ENCODE measurements at places on chromosomes 2 and 18.

DNA sequence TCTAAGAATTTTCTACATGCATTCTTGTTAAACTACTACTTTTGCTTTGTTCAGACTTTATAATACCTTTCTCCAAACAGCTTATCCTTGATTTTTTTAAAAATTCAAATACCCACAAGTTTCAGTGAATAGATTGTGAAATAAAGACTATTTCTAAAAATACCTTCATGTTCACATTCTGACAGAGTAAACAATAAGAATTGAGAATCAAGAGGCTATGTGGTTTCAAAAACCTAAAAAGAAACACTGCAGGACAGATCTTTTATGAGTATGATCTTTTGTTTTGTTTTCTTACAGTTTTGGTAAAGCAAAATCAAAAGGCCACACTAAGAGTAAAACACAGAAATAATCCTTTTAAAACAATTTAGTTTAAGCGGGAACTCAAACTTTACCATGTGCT is 21.2 kb downstream of the ALS2 start:
- DNase-seq: no peak

DNA sequence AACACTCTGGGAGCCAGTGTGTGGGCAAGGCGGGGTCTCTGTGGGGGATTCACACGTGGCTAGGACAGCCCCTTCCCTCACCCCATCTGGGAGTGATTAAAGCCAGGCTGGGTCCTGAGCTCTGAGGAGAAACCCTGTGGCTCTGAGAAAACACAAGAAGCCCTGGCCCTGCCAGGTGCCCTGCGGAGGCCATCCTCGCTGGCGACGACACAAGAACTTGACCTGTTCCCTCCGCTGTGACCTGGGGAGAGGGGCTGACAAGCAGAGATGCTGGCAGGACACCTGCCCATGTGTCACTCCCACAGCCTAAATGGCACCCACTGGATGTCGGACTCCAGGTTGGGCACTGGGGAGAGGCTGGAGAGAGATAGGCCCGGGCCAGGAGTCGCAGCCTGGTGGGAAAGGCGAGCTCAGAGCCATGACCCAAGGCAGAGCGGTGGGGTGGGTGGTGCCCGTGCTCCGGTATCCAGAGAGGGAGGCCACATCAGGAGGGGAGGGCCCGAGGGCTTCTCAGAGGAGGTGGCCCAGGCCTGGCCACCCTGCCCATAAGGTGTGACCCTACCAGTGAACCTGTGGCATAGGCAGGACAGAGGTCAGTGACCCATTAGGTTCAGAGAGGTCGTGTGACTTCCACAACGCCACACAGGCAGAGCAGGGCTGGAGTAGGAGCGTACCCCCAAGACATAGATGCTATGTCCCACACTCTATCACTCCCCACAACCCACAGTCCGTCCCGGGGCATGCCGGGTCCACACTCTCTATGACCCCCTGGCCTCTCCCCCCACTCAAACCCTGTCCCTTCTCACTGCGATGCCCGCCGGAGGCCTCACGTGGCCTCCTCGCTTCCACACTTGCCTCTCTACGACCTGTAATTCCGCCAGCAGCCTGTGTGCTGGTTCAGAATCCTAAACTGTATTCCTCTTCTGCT is 59.4 kb upstream of the HPCAL1 start:
- no peak for DNase-seq

DNA sequence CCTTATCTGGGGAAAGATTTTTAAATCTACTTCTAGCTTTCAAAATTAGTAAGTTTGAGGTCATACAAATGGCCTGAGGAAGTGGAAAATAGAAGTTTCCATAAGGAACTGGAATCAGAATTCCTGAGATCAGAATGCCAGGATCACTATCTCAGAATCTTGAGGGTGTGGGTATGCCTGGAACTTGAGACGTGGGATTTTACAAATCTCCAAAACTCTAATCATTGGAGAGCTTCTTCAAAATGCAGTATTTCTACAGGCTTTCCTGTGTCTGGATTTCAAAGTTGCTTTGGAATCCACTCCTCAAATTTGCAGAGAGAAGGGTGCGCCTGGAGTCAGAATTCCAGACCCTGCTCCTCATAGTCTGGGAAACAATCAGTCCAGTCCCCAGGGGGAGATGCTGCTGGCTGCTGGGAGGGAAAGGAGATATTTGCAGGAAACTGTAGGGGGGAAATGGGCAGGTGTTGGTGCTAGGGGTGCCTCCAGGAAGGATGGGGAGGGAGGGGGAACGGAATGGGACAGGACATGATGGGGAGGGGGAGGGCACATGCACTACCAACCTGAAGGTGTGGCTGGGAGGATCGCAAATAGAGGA is 31.0 kb upstream of the CATIP start:
- no peak for DNase-seq

GRCh38 chr2:86411396-86411795 is 29.8 kb upstream of the KDM3A start:
- DNase-seq: no peak

DNA sequence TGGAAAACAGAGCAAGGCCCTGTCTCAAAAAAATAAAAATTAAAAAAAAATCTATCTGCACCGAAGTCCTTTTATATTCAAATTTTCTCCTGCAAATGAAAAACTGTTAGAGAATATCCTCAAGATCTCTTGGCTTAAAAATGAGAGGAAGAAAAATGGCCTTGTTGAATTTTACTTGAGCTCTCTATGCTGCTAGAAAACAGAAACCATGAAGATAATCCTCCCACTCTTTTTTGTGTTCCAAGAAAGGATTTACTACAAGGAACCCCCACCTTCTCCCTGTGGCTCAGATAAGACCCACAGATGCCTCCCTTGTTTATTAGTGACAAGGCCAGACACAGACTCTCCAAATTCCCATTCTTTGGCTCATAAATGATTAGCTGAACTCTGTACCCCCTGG is 71.0 kb downstream of the SGPP2 start:
- no peak for DNase-seq

- DNase-seq: no peak
Measured at GRCh38 chr2:175126661-175127060, 41.3 kb downstream of the ATF2 start.

- no peak for DNase-seq
Measured at GRCh38 chr2:177398791-177399190, 6.2 kb downstream of the AGPS start.

GRCh38 chr2:191019376-191019775 is 5.4 kb upstream of the STAT1 start:
- no peak for DNase-seq

DNA sequence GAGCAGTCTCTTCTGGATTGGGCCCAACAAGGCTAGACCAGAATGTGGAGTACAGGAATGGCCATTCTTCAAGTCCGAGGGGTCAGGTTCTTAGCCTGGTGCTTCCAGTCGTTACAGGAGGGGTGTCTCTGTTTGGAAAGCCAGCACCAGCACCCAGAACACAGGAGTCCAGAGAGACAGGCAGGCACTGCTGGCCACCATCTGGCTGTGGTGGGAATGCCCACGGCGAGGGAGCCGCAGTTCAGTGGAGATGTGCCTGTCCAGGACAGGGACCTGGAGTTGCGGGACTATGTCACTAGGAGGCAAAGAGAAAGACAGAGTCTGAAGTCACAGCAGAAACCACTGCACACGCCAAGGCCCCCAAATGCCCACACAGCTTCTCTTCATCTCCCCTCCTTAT is 59.1 kb downstream of the TRABD2A start:
- DNase-seq: no peak

DNA sequence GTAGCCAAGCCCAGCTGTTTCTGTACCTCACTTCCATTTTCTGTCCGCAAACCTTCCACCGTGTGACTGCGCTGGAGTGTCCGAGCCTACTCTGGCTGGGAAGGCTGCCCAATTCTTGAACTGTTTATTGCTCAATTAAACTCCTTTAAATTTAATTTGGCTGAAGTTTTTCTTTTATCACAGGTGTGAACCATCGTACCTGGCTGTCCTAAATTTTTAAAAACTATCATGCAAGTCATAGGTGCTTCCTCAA is 6.2 kb upstream of the RNU2-63P start:
- no peak for DNase-seq

- no peak for DNase-seq
Measured at GRCh38 chr2:149098701-149099100, 60.2 kb downstream of the LYPD6B start.

DNA sequence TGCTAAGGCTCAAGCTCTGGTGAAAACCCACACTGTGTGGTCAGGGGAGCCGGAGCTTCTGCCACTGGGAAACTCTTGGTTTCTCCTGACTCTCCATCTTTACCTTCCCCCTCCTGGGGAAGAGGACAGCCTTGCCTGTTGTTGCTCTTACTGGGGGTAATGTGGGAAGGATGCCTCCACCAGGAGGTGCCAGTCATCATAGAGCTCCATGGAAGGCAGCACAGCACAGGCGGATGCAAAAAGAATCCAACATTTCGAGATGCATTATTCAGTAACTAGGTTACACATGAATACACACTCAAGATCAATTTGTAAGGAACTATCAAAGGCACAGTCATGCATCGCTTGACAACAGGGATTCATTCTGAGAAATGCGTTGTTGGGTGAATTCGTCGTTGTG is 322.6 kb downstream of the AFF3 start:
- DNase-seq: peak; percentile 82

GRCh38 chr18:35444636-35445035 is 53.1 kb downstream of the INO80C start:
- DNase-seq: no peak

- no peak for DNase-seq
Measured at GRCh38 chr2:232842689-232843088, 27.4 kb upstream of the SNORC start.

DNA sequence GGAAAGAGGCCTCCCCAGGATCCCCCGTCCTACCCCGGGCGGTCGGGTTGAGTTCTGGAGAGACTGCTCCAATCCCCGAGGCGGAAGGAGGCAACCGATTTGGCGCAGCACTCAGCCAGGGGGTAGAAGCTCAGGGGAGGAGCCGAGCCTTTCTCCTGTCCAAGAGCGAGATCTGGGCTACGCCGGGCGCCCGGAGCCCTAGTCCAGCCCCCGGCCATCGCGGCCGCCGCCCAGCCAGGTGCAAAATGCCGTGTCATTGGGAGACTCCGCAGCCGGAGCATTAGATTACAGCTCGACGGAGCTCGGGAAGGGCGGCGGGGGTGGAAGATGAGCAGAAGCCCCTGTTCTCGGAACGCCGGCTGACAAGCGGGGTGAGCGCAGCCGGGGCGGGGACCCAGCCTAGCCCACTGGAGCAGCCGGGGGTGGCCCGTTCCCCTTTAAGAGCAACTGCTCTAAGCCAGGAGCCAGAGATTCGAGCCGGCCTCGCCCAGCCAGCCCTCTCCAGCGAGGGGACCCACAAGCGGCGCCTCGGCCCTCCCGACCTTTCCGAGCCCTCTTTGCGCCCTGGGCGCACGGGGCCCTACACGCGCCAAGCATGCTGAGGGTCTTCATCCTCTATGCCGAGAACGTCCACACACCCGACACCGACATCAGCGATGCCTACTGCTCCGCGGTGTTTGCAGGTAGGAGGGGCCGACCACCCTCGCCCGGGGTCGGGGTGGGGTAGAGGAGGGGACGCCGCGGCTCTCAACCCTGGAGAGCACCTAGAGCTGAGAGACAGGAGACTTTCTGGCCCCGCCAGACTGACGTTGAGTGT is at the start of gene DYSF:
Gene DYSF (plus strand): TSS at position 158 of the 817 bp plus-strand sequence.
- no peak for DNase-seq

GRCh38 chr2:127104881-127105655 is 1.9 kb downstream of the BIN1 start:
- no peak for DNase-seq

- no peak for DNase-seq
Measured at GRCh38 chr2:143734507-143734906, 605.3 kb downstream of the ARHGAP15 start.

- peak; percentile 72 for DNase-seq
Measured at GRCh38 chr2:229133155-229133772, 137.8 kb downstream of the PID1 start.

GRCh38 chr2:34719206-34719605 is 1120.1 kb upstream of the FAM98A start:
- DNase-seq: no peak

DNA sequence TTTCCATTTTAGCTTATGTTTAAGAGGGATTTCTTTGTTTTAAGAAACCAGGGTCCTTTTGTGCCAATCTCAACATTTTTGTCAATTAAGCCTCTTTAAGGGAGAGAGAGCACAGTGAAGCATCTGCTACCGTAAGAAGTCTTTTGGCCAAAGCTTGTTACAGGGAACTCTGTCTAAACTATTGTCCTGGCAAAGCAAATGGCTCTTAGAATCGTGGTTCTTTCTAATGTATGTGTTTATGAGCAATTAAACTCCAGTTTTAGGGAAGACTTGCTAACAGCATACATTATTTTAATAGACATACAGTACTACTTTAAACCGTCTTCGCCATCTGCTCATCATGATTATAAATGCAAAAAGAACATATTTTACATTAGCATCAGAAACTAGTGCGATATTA is 202.1 kb downstream of the CDCA7 start:
- no peak for DNase-seq

DNA sequence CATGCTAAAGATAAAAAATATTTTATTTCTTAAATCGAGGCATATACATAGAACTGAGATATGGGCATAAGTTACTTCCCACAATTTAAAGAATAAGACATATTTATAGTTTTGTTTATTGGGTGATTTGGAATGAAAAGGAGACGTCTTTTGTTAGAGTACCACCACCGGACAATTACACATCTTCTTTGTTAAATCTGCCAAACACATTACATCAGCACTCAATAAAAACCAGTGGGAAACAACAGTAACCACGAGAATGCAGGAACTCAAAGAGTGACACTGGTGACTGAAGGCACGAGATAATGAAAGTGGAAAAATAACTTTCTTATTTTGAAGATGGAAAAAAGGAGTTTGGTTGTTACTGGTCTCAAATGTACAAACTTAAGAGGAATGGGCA is 92.6 kb upstream of the TFCP2L1 start:
- DNase-seq: no peak

DNA sequence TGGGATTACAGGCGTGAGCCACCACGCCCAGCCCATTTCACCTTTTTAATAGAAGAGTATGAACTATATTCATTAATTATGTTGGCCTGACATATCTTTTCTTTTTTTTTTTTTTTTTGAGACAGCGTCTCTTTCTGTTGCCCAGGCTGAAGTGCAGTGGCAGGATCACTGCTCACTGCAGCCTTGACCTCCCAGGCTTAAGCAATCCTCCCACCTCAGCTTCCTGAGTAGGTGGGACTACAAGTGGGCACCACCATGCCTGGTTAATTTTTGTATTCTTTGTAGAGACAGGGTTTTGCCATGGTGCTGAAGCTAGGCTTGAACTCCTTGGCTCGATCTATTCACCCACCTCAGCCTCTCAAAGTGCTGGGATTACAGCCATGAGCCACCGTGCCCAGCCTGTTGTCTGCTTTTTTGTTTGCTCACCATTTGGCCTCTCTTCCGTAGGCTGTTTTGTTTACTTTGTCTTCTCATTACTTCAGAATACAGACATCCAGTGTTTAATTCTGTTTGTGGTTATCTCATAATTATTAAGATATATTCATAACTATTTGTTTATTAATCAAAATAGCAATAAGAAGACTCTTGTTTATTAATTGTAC is 16.3 kb upstream of the CDH2 start:
- no peak for DNase-seq

GRCh38 chr2:101883860-101884259 is 107.9 kb upstream of the IL1R2 start:
- DNase-seq: no peak

- DNase-seq: no peak
Measured at GRCh38 chr2:237441605-237442274, 27.8 kb upstream of the COL6A3 start.
